EH (cell line): ENCODE measurements at places on chromosomes 11 and 22.

DNA sequence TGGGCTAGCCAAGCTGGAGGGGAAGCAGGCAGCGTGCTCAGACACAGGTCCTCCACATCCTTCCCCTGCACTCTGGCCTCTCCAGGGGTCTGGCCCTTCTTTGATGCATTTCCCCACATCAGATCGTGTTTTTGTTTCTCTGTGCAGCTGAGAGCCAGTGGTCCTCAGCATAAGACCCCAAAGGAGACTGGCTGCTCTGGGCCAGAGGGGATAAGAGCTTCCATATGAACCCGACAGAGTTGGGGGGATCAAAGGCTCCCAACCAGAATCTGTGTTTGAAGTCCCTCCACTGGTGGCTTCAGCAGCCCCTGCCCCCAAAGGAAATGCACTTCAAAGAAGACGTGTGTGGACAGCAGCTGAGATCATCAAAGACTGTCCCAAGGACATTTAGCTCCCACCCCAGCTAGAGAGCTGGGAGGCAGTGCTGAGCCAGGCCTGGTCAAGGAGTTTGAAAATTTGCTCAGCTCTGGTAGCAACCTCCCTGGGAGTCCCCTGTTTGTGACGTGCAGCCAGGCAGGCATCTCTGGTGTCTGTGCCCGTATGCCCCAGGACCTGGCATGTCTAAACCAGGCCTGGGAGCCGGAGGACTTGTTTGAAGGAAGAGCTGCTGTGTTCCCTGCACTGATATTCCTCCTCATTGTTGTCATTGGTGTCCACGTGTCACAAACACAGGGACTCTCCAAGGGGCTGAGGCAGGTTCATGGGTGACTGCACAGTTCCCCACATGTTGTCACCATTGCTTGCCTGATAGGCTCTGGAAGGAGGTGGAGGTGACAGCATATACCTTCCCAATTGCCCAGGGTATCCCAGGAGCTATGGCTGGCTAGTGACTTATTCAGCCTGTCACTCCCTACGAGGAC, 99.0 kb downstream of the AMOTL1 start:
- no peak for DNase-seq

DNA sequence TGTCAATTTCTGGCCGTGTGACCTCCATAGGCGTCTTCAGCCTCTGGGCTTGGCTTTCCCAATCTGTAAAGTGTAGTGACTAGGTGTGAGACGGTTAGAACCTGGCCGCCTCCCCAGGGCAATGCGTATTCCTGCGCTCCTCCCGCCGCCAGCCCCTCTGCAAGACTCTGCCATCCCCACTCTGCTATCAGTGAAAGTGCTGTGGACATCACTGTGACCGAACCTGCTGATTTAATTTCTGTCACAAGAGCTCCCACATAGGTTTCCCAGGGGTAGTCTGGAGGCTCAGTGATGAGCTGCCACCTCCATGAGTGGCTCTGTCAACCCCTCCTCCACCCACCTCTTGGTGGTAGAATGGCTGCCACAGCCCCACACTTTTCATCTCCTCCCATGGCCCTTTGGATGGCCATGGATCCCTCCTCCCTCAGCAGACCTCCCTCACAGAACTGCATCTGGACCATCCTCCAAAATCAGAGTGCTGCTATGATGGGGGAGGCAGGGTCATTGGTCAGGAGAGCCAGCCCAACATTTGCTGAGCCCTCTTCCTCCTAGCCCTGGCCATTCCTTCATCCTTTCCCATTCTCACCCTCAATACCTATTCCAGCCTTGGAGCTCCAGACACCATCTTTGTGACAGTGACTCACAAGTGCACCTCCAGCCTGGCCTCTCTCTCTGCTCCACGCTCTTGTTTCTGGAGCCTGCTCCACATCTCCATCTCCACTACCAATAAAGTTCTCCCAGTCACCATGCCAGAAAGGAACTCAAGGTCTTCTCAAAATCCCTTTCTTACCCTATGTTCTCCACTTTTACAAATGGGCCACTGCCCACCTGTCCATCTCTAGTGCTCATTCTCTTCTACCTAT, 1.5 kb upstream of the GSC2 start:
- no peak for DNase-seq

- no peak for DNase-seq
Measured at GRCh38 chr11:115931548-115932083, 427.4 kb upstream of the CADM1 start.

GRCh38 chr11:48008951-48009270, 28.6 kb downstream of the PTPRJ start:
- no peak for DNase-seq

DNA sequence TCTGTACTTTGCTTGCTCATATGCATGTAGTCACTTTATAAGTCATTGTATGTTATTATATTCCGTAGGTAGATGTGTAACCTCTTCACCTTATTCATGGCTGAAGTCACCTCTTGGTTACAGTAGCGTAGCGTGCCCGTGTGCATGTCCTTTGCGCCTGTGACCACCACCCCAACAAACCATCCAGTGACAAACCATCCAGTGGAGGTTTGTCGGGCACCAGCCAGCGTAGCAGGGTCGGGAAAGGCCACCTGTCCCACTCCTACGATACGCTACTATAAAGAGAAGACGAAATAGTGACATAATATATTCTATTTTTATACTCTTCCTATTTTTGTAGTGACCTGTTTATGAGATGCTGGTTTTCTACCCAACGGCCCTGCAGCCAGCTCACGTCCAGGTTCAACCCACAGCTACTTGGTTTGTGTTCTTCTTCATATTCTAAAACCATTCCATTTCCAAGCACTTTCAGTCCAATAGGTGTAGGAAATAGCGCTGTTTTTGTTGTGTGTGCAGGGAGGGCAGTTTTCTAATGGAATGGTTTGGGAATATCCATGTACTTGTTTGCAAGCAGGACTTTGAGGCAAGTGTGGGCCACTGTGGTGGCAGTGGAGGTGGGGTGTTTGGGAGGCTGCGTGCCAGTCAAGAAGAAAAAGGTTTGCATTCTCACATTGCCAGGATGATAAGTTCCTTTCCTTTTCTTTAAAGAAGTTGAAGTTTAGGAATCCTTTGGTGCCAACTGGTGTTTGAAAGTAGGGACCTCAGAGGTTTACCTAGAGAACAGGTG, 11.1 kb downstream of the CCND1 start:
- no peak for DNase-seq

GRCh38 chr11:86720546-86720945, 48.1 kb upstream of the ME3 start:
- peak; percentile 46 for DNase-seq

GRCh38 chr11:61091373-61092279, 10.7 kb upstream of the CD5 start:
- DNase-seq: peak; percentile 10

DNA sequence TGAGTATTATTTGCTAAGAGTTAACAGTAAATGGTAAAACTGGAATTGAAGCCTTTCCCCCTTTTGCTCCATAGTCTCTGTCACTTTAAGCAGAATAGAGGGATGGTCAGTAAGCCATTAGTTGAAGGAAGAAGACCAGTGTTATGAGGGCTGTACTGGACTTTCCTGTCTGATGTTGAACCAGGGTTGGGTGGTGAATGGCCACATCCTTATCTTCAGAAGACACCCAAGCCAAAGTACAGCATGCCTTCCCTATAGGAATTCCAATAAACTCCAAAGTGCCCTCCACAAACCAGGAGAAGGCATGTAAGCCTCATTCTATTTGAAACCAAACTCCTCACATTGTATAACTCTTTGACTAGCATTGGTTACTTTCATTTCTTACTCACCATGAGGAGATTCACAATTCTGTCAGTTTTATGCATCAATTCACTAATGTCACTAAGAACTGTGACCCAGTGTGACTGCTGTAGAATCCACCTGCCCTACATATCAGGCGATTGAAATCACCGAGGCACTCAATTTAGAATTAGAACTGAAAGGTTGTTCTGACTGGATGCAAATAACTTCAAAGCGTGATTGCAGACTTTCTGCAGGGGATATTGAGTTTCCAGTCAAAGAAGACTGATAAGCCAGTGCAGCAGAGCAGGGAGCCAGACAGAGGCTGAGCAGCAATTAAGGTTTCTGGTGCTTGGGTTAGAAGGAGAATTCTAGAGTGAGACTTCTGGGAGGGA, 107.1 kb upstream of the DDI1 start:
- no peak for DNase-seq

GRCh38 chr11:111797145-111797581, 31.0 kb upstream of the PPP2R1B start:
- DNase-seq: peak; percentile 64

DNA sequence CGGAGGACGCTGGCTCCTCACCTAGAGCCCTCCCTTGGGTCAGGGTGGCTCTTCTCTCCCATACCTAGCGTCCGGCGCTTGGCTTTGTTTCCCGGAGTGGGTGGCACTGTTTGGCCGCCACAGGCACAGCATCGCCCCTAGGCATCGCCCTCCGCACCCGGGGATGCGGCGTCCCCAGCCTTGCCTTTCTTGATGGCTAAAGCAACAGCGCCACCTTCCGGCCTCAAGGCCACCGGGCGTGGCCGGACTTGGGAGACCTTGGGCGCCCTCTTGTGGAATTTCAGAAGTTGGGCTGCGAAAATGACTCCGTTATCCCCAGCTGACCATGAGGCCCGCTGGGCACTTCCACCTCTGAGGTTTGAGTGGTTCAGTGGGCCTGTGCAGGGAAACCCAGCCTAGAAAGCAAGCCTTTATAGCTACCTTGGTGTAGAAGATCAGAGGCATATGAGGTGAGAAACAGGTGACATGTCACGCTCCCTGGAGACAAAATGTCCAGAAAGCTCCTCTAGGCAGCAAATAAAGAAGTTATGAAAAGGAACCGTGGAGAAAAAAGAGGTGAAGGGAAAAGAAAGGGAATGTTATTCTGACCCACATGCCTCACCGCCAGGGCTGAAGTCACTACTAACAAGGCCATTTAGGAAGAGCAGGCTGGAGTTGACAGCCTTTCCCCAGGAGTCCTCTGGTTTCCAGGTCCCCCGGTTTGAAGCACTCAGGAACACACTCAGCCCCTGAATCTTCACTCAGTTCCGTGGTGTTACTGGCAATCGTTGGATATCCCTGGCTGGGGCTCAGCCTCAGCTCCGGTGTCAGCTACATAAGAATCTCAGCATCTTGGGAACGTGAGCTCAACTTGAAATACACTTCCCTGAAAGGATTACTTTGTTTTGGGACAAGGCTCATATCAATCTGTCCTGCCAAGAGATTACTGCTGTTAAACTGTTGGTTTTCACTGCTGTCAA, 54.1 kb downstream of the SNX19 start:
- DNase-seq: peak; percentile 86

GRCh38 chr11:128670631-128671030, 23.2 kb upstream of the FLI1 start:
- peak; percentile 34 for DNase-seq

GRCh38 chr11:79488286-79488685, 47.5 kb upstream of the TENM4 start:
- no peak for DNase-seq

- DNase-seq: no peak
Measured at GRCh38 chr22:22816766-22817410, 70.7 kb upstream of the IGLL5 start.

- DNase-seq: no peak
Measured at GRCh38 chr11:20854215-20854955, 185.0 kb downstream of the NELL1 start.

- no peak for DNase-seq
Measured at GRCh38 chr11:133955945-133956421, 785 bp downstream of the IGSF9B start.

DNA sequence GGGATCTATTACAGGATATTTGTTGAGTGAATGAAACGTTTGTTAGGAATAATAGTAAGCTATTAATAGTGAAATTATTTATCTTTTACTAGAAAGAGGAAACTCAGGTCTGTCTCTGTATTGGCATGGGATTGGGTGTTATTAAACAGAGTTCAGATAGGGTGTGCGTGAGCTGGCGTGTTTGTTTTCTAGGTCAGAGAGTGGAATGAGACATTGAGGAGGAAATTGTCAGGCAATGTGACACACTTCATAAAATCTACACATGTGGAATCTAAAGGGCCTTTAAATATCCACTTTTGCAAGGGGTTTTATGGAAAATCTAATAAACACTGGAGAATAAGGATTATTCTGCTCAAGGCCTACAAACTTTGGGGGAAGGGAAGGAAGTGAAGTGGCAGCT, 552.9 kb downstream of the NTM start:
- DNase-seq: no peak

DNA sequence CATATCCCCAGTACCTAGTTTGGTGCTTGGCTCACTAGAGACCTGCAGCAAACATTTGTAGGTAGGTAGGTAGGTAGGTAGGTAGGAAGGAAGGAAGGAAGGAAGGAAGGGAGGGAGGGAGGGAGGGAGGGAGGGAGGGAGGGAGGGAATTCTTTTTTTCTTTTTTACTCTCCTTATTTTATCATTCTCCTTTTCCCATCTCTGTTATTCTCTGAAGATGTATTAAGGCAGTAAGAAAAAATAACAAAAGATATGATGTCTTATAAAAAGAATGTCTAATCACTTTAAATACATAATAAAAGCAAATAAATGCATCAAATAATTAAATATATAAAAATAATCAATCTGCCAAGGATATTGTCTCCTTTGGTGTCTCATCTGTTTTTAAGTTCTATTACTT, 28.4 kb downstream of the VSIG10L2 start:
- no peak for DNase-seq

DNA sequence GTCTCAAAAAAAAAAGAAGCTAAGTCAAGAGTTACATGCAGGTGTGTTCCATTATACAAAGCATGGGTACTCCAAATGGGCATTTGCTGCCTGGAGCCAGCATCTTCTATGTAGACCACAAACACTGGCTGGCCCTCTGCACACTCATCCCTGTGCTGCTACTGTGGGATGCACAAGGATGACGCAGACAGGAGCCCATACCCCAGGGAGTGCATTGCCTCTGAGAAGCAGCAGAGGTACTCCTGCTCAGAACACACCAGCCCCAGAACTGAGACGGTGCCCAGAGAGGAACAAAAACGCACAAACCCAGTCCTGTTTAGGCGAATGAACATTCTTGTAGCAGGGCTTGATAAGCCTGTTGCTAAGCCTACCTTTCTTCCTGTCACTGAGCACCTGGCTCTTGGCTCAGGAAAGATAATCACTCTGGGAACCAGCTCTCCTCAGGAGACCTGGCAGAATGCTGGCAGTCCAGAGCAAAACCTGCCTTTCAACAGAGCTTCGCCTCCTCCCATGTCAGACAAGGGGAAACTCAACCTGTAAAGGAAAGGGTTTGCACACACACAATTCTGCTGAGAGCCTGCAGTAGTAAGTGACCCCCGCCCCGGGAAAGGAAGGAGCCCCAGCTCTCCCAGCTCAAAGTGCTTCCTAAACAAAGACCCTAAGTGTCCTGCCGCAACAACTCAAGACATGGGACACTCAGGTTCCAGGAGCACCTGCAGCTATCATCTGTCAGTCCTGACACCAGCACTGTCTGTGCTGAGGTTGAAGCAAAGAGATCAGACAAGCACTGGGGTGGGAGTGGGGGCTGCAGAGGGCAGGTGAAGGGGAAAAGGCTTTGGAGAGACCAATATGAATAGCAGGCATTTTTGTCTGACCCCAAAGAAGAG, 145.7 kb downstream of the TENM4 start:
- DNase-seq: no peak

GRCh38 chr11:108857382-108857781, 192.5 kb downstream of the DDX10 start:
- no peak for DNase-seq

- DNase-seq: no peak
Measured at GRCh38 chr11:77186302-77186701, 58.3 kb downstream of the MYO7A start.
